ENCODE measurements at places on chromosomes 11 and 22.

DNA sequence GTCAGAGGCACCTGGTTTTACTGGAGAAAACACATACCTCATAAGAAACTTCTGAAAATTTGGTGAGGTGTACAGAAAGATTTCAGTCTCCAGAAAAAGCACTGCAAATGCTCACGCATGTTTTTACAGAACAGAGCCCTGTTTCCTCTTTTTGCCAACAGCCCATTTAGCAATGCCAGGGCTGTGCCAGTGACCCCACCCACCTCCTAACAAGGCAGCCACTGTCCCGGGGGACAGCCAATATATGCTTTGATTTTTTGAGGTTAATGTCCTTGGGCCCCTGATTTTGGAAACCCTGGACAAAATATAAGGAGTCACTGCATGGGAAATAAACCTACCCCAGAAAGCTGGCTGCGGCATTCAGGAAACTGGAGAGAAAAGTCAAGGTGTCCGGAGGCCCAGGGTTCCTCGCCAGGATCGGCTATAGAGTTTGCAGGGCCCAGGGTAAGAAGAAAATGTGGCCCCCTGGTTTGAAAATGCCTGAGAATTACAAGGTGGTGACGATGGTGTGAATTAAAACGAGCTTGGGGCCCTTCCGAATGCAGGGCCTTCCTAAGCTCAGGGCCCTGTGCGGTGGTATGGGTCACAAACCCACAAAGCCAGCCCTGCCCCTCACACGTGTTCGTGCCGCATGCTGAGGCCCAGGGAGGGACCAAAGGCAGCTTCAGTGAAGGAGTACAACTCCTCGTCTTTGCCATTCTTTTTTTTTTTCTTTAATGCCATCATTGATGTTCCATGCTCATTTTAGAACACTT, 71.1 kb upstream of the WNT7B start:
- no peak for DNase-seq

- no peak for DNase-seq
Measured at GRCh38 chr11:11483627-11484026, 130.6 kb upstream of the CSNK2A3 start.

DNA sequence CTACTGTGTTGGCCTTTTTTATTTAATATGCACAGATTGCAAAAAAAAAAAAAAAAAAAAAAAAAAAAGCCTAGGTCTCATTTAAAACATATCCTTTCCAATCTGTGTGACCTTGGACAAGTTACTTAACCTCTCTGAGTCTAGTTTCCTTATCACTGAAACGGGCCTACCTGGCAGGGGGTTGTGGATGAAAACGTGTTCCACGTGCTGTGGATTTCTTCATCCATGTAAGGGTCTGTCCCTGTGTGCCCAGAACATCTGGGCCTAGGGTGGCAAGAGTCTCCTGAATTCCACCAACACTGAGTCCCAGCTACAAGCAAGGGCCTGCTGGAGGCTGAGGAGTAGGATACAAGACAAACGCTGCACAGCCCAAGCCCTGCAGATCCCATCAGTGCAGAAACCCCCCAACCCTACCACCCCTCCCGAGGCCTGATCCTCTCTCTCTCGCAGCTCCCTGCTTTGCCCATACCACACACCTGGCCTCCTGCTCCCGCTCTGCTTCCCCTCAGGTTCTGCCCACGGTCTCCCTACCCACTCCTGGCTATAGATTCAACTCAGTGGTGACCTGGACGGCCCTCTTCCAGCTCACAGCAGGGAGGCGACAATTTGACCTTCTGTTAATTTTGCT, 4.7 kb upstream of the GNAZ start:
- no peak for DNase-seq

DNA sequence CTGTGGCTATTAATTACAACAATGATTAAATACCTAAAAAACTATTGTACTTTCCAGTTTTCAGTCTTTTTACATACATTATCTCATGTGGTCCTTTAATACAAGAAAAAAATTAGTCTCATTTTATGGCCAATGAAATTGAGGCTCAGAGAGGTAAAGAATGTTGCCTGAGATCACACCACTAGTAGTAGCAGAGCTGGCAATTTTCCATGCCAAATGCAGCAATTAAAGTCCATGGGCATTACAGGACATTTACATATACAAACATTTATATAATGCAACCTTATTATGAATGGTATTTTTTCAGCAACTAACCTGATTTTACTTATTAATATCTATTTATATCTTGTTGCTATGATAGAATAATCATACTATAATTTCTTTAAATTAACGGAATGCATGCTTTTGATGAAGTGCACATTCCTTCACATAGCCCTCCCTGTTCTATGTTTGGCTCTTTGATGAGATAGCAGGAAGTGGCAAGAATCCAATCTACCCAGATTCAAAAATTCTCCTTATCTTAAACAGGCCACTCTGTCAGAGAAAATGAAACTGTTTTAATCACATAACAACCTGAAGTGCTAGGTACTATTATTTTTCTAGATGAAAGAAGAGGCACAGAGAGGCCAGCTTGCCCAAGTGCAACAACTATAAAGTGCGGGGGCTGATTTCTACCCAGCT, 120.9 kb upstream of the LDLRAD3 start:
- DNase-seq, result no peak

DNA sequence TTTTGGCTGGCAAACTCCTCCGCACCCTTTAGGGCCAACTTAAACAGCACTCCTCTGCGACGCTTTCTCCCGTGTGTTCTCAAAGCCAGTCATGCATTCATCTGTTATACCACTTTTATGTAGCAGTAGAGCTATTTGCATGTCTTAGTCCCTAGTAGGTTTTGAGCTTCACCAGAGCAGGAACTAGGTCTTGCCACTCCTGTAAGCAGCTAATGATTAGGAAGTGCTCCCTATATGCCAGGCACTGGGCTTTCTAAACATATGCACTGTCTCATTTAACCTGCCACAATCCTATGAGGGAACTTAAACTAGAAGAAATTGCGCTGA, 180.8 kb downstream of the DBX1 start:
- DNase-seq, result no peak

DNA sequence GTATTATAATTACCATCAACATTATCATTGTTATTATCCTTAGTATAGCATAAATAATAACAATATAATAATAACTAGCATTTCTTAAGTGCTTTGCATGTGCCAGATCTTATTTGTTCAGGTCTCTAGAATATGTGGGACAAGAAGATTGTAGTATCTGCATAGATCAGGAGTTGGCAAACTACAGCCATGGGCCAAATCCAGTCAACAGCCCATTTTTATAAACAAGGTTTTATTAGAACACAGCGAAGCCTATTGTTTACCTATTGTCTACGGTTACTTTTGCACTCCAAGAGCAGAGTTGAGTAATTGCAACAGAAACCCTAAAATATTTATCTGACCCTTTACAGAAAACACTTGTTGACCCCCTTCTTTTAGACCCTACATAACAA, 81.4 kb downstream of the SLC1A2 start:
- no peak for DNase-seq

DNA sequence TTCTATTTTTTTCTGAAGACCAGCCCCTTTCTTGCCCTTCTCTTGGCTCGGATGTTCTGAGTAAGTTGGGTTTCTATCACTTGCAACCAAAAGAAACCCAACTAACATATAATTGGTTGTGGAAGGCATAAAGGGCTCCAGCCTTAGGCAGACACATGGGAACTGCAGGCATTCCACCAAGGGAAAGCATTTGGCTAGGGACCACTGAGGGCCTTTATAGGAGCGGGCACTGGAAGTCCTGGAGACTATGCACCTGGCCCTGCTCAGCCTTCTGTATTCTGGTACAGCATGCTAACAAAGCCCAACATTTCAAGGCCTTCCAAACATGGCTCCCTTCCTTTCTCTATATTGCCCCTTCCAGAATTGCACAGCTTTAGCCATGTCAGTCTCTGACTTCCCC, 17.6 kb upstream of the LMO1 start:
- no peak for DNase-seq

GRCh38 chr11:69122630-69123431, 32.9 kb upstream of the SMIM38 start:
- DNase-seq, result no peak

DNA sequence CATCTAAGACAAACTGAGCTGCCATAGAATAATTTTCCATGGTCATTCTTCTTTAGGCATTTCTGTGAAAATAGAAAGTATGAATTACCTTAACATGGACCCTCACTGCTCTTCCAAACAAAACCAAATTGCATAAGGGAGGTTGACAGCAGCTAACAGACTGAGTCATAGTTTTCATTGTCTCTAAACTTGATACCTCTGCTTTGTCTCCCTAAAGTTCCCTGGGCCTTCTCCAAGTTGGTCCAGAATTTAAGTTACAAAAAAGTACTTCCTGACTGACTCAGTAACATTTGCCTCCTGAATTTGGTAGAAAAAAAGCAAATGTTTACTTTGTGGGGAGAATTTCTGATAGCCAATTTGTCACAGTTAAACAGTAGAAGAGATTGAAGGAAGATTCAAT, 3.0 kb downstream of the OR8D1 start:
- DNase-seq, result no peak

DNA sequence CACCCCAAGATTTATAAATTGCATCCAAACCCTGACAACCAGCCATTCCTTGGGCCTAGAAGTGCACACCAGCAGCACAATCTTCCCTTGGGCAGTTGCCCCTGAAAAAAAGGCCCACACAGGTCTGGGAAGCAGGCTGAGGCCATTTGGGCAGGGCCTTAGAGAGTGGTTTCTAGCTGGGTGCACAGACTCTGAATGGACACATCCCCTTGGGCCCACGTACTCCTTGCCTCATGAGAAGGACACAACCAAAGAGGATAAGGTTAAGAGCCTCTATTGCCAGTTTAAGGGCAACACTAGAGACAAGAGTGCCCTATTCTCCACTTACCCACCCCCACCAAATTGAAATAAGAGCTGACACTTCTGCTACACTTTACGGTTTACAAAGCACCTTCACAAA, 933 bp upstream of the PANX3 start:
- DNase-seq, result no peak

DNA sequence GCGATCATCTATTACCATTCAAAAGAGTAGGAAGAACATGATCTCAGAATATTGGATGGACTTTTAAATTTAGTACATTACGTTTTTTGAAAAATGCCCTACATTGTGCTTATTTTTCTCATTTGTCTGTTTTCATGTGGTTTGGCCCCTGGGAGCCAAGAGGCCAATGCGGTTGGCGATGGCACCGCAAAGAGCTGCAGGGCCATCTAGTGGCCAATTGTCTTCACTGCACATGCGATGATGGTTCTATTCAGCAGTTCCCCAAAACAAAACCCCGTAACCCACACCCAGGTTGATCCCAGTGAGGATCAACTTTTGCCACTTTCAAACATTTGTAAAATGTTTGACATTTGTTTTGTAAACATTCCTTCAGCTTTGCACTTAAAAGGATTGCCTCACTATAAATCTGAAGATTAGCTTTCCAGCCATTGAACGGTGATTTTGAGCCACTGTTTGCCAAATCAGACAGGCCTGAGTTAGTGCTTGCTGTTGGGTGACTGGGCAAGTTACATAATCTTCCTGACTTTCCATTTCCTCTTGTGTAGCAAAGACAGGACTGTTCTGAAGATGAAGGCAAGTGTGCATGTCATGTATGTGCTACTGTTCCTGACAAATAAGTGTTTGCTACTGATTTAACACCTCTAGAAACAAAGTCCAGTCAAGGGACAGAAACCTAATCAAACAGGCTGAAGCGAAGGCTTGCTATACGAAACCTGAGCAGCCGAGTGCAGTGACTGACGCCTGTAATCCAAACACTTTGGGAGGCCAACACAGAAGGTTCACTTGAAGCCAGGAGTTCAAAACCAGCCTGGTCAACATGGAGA, 29.2 kb upstream of the XBP1 start:
- no peak for DNase-seq

All from esophagus squamous epithelium (tissue), 5 donors.